Mucosa of gallbladder (tissue), 1 donor: ENCODE measurements at places on chromosomes 3 and 15. TPM values are rescaled to one million over a fixed set of nuclear protein-coding genes. Genes with fewer than 3 reads are reported as not detected.

The STRIT1 gene
- 0.72 TPM for total RNA-seq

The UACA gene
- total RNA-seq, result 62.2 TPM

The UBA5 gene
- total RNA-seq, result 33.6 TPM

DNA sequence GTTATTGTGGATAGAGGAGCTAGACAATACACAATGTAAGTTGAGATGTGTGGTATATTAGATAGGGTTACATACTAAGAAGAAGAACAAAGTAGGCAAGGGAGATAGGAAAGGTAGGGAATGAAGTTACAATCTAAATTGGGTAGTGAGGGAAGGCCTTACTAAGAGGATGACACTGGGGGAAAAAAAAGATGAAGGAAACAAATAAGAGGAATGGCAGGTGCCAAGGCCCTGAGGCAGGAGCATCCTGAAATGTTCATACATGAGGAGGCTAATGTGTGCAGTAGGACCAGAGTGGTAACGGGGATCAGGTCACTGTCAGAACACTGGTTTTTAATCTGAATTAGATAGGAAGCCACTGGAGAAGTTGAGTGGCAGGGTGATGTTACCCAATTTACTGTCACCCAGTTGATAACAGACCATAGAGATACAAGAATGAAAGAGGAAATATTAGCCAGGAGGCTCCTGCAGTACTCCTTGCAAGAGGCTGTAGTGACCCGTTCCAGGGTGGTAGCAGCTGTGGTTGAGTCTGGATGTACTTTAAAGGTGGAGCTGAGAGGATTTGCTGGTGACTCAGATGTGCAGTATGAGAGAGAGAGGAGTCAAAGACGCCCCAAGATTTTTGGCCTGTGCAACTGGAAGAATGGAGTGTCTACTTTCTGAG is 14.4 kb downstream of the RTP1 start:
- DNase-seq, result no peak

DNA sequence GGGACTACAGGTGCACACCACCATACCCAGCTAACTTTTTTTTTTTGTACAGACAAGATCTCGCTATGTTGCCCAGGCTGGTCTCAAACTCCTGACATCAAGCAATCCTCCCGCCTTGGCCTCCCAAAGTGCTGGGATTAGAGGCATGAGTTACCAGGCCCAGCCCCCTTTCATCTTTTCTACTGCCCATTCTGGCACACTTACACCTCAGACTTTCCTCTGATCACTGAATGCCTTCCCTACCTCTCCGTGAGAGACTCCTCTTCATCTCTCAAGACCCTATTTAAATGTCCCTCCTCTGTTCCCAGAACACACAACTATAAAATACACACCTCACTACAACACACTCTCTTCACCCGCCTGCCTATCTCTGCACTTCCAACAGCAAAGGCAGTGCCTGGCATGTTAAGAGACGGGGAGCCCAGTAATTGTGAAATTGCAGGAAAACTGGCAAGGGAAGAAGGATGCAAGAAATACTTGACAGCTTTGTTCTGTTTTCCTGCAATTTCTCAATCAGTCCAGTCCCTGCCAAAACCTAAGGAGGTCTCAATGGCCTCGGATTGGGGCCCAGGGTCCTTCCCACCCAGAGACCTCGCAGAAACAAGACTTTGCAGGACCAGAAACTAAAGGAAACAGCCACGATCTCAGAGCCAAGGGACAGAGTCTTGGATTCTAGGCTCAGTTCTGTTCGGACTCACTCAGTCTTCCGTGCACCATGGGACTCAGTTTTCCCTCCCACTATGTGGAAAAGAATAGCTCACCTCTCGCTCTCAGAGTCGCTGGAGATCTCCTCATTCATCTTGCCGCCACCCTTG is 849 bp downstream of the RRP9 start:
- no peak for DNase-seq

- DNase-seq, result peak; percentile 31
Measured at GRCh38 chr3:128011140-128011539, 41.1 kb upstream of the SEC61A1 start.

GRCh38 chr15:92104072-92104471 is 250.6 kb downstream of the SLCO3A1 start:
- no peak for DNase-seq

GRCh38 chr3:141367038-141367730 is 1.1 kb upstream of the ZBTB38 start:
- no peak for DNase-seq

- no peak for DNase-seq
Measured at GRCh38 chr3:74282202-74282601, 332.3 kb downstream of the CNTN3 start.

- no peak for DNase-seq
Measured at GRCh38 chr3:118239253-118239652, 795.4 kb downstream of the IGSF11 start.

- DNase-seq, result no peak
Measured at GRCh38 chr3:158160958-158161357, 51.1 kb downstream of the RSRC1 start.

DNA sequence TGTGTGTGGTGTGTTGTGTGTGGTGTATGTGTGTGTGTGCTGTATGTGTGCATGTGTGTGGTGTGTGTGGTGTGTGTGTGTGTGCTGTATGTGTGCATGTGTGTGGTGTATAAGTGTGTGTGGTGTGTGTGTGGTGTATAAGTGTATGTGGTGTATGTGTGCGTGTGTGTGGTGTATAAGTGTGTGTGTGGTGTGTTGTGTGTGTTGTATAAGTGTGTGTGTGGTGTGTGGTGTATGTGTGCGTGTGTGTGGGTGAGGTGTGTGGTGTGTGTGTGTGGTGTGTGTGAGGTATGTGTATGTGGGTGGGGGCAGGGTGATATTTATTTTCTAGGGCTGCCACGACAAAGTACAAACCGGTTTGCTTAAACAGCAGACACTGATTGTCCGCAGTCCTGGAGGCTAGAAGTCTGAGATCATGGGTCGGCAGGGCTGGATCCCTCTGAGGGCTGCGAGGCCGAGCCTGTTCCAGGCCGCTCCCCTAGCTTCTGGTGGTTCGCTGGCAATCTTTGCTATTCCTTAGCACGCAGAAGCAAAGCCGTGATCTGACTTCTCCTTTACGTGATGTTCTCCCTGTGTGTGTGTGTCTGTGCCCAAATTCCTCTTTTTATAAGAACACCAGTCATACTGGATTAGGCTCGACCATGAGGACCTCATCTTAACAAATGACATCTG is 160.2 kb downstream of the XXYLT1 start:
- DNase-seq, result peak; percentile 60

DNA sequence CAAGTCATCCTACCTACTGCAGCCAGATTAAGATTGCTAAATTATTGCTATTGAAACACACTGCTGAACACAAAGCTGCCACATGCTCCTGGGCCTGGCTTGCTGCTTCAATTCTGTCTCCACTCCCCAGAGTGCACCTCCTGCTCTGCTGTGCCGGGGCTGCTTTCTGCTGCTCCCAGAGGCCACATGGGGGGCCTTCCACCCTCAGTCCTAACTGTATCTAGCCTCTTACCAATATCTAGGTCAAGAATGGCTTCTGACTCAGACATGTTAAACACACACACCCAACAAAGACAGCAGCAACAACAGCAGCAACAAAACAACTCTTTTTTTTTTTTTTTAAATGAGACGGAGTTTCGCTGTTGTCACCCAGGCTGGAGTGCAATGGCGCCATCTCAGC is 33.0 kb downstream of the MYZAP start:
- no peak for DNase-seq

DNA sequence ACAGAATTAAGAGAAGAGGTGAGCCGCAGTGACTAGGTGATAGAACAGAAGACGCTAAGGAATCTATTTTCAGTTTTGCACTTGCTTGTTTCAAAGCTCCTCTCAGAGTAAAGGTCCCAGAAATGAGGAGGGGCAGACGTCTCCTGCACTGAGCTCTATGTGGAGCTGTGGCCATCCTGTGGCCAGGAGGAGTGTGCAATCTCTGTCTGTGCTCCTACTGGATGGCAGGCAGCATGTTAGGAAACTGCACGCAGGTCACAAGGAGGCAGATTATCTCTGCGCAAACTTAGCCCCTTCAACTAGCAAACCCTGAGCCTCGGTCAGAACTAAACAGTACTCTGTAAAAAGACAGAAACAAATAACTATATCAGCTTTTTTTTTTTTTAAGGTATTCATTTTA is 31.1 kb upstream of the PPIB start:
- no peak for DNase-seq

- no peak for DNase-seq
Measured at GRCh38 chr3:161148832-161149475, 43.8 kb upstream of the B3GALNT1 start.

DNA sequence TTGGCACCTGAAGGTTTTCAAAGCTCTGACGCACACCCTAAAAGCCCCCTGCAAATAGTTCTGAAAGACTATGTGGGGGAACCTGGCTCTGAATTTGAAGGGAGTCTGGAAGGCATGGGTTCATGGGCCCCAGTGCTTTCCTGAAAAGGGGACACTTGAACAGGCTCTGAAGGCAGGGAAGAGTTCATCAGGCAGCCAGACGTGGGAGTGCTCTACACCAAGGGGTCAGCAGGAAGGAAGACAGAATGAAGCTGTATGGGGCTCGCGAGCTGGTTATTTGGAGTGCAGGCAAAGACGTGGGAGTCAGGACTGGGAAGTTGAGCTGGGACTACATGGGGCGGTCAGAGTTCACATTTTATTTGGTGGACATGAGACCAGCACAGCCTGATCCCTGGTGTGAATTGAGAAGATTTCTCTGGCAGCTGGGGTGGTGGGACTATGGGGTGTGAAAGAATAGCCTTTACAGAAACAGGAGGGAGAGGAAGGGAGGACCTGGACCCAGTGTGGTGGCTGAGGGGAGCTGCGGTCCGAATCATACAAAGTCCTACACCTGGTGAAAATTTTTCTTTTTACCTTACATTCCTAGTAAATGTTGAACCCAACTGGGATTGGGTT is 12.6 kb downstream of the ABHD6 start:
- DNase-seq, result no peak

- DNase-seq, result no peak
Measured at GRCh38 chr3:197936819-197937384, 13.1 kb upstream of the RPL35A start.

- no peak for DNase-seq
Measured at GRCh38 chr15:34708422-34708821, 46.4 kb downstream of the GJD2 start.

GRCh38 chr3:126442094-126442855 is 33.4 kb downstream of the ZXDC start:
- peak; percentile 34 for DNase-seq
